T-helper 17 cell (primary cell): ENCODE measurements at places on chromosomes 5 and 9.
A peak's percentile ranks its signal among the peaks of the same experiment; 100 is the strongest.

DNA sequence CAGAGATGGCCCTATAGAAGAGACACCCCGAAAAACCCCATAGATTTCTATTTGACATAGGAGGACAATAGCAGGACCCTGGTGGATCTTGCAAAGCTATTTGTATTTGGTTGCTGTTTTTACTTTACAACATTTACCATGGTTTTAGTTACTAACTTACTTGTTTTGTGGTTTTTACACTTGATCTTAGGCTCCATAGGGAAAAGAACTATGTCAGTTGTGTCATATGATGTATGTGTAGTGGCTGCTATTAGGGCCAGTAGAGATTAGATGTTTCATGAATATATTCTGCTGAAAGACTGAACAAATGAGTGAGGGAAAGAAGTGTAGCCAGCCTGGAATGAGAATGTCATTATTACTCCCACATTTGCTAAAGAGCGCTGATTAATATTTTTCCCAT is 388.1 kb downstream of the SEMA5A start:
- H3K4me3 ChIP-seq: no peak overlapping the region
- H3K27me3 ChIP-seq: no peaks in the 10 kb centered on the region
- no peaks in the 10 kb centered on the region for H3K36me3 ChIP-seq
- no peaks in the 10 kb centered on the region for H3K4me1 ChIP-seq

DNA sequence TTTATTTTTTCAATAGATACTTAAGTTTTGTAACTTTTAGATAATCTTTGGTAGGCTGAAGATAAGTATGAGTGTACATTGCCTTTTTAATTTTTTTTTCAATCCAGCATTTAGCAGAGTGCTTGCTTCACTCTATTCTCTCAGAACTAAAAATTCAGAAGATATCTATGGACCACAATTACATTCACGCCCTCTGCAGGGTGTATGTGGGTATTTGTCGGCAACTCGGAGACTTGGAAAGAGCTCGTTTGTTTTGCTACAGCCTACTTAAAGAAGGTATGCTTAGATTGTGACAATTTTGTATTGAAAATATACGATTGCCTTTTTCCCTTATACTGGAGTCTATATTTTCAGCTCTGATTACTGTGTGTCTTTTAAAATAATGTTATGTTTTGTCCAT is 43.8 kb downstream of the ICE1 start:
- H3K4me1 ChIP-seq: peaks cover 7% of the 10 kb centered on the region
- peaks cover 15% of the 10 kb centered on the region for H3K36me3 ChIP-seq
- no peak overlapping the region for H3K4me3 ChIP-seq

- no peaks in the 10 kb centered on the region for H3K4me1 ChIP-seq
- no peak overlapping the region for H3K27ac ChIP-seq
- no peaks in the 10 kb centered on the region for H3K27me3 ChIP-seq
- H3K36me3 ChIP-seq: no peaks in the 10 kb centered on the region
- no peak for DNase-seq
- H3K4me3 ChIP-seq: no peak overlapping the region
These were observed 518.1 kb upstream of the NUDT12 start for GRCh38 chr5:104080646-104081175.

DNA sequence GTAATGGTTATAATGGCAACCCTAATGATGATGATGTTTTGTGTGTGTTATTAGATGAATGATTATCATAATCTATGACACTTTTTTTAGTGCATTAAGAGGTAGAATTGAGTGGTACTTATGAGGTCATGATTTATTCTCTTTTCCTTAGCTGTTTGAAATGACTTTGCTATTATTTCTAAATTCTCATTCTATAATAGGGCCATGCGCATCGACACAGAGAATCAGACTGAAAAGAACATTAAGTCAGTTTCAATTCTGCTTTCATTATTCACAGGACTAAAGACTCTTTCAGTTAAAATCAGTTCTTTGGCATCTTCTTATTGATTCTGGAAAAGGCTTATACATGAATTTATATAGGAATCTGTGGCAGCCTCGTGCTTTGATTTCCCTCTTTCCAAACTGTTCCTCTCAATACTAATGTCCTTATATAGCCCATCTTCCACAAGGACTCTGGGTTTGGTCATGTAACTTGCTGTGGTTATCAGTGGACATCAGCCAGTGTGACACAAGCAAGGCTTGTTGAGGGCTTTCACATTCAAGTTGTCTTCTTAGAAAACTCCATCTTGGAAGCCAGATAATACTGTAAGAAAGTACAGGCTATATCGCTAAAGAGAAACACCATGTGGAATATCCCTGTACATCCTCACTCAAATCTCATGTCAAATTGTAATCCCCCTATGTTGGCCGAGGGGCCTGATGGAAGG is 140.3 kb upstream of the CHD1 start:
- no peak overlapping the region for H3K27ac ChIP-seq
- H3K4me1 ChIP-seq: no peaks in the 10 kb centered on the region
- no peak for DNase-seq
- H3K36me3 ChIP-seq: no peaks in the 10 kb centered on the region
- no peak overlapping the region for H3K4me3 ChIP-seq
- peaks cover 6% of the 10 kb centered on the region for H3K27me3 ChIP-seq

DNA sequence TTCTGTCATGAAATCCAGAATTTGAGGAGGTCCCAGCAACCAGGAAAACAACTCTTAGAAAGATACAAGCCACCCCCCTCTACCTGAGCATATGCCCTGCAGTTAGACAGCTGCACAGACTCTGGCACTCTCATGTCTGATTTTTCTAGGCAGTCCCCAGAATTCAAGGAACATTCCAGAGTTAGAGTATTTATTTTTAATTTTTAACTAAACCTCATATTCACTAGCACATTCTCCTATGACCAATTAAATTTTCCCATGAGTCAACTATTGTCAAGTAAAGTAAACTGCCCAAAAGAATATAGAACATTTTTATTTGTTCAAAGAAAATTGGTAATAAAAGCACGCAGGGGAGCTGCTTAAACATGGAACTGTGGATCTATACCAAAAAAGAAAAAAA is 490.5 kb upstream of the SEMA6A start:
- no peak for DNase-seq
- no peak overlapping the region for H3K4me3 ChIP-seq
- no peaks in the 10 kb centered on the region for H3K27me3 ChIP-seq
- no peaks in the 10 kb centered on the region for H3K36me3 ChIP-seq
- H3K4me1 ChIP-seq: no peaks in the 10 kb centered on the region

- H3K27ac ChIP-seq: peak overlapping the region; percentile 85
- DNase-seq: no peak
- no peaks in the 10 kb centered on the region for H3K27me3 ChIP-seq
- H3K36me3 ChIP-seq: no peaks in the 10 kb centered on the region
These were observed 11.3 kb upstream of the SKP1 start for GRCh38 chr5:134188092-134188491.

- peaks cover 4% of the 10 kb centered on the region for H3K36me3 ChIP-seq
- no peak for DNase-seq
- H3K27me3 ChIP-seq: no peaks in the 10 kb centered on the region
- H3K4me3 ChIP-seq: peak overlapping the region; percentile 88
These were observed 3.0 kb downstream of the TRMO start for GRCh38 chr9:97919217-97919813.

DNA sequence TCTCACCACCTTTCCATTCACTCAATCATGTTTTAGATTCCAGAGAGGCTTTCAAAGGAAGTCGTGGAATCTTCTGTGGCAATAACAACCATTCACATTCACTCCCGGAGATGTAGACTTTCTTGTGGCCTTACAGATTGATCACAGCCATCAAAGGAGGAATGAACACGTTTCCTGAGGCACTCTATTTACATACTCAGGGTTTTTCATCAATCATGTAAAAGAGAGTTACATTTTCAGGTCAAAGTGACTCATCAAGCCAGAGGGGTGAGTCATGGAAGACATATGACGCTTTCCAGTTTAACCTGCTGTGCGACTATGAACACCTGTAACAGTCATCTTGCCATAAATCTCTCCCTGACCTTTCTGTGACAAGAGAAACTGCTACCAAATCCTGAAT is 39.3 kb upstream of the RAD23B start:
- peak overlapping the region; percentile 66 for H3K27ac ChIP-seq
- H3K4me1 ChIP-seq: peaks cover 10% of the 10 kb centered on the region
- no peak for DNase-seq
- H3K36me3 ChIP-seq: peaks cover under 1% of the 10 kb centered on the region

GRCh38 chr5:175870820-175871447 is 444 bp upstream of the CPLX2 start:
- H3K36me3 ChIP-seq: peaks cover 15% of the 10 kb centered on the region
- H3K27me3 ChIP-seq: peaks cover 31% of the 10 kb centered on the region
- H3K27ac ChIP-seq: no peak overlapping the region
- no peak for DNase-seq

DNA sequence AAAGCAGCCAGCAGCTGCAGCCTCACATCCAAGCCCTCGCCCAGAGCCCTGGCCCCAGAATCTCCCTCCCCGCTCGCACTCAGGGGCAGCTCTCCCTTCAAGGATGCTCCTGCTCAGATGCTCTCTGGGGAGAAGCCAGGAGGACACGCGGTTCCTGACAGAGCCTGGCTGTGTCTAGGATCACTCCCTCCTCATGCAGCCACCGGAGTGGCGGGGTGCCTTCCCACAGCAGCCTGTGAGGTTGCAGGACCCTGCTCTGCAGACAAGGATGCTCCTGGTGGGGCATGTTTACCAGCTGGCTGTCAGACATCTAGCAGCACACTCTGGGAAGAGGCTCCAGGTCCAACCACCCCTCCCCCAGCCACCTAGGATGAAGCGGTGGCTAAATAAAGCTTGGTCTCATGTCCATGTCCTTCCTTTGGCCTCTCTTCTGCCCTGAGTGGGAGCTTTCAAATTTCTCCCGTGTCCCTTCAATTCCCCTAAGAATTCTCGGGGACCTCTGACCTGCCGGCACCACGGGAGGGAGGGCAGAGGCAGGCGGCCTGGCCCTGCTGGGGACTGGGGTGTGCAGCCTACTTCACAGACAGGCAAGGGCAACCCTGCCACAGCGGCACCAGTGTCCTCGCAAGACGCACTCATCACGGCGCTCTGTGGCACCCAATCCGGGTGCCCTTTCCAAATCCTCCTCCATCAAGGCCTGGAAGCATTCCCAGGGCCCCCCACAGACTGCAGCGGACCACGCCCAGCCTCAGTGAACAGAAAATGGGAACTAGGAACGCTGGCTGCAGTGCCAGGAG is 88.3 kb upstream of the SARDH start:
- H3K36me3 ChIP-seq: no peaks in the 10 kb centered on the region
- H3K4me3 ChIP-seq: no peak overlapping the region
- H3K27me3 ChIP-seq: no peaks in the 10 kb centered on the region
- H3K27ac ChIP-seq: no peak overlapping the region

GRCh38 chr5:112583166-112583565 is 154.5 kb upstream of the APC start:
- peaks cover 21% of the 10 kb centered on the region for H3K27me3 ChIP-seq
- H3K36me3 ChIP-seq: no peaks in the 10 kb centered on the region
- no peak for DNase-seq
- no peak overlapping the region for H3K27ac ChIP-seq
- no peaks in the 10 kb centered on the region for H3K4me1 ChIP-seq
- H3K4me3 ChIP-seq: no peak overlapping the region

DNA sequence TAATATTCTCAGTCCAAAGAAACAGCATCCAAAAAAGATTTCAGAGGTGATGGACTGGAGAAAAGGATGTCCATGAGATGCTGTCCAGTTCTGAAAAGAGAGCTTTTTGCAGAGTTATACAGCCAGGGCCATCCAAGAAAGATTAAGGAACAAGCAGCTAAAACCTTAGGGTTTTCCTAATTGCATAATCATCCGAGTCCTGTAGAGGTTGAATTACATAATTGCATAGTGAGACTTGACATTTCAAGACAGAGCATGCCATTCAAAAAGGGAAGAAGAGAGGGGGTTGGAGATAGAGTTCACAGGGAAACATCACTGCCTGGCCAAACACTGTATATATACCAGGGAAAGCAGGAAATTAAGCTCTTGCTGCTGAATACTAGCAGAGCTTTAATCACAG is 1729.2 kb upstream of the WWC1 start:
- no peak overlapping the region for H3K27ac ChIP-seq
- no peaks in the 10 kb centered on the region for H3K36me3 ChIP-seq
- no peaks in the 10 kb centered on the region for H3K4me1 ChIP-seq
- H3K4me3 ChIP-seq: no peak overlapping the region
- no peak for DNase-seq

DNA sequence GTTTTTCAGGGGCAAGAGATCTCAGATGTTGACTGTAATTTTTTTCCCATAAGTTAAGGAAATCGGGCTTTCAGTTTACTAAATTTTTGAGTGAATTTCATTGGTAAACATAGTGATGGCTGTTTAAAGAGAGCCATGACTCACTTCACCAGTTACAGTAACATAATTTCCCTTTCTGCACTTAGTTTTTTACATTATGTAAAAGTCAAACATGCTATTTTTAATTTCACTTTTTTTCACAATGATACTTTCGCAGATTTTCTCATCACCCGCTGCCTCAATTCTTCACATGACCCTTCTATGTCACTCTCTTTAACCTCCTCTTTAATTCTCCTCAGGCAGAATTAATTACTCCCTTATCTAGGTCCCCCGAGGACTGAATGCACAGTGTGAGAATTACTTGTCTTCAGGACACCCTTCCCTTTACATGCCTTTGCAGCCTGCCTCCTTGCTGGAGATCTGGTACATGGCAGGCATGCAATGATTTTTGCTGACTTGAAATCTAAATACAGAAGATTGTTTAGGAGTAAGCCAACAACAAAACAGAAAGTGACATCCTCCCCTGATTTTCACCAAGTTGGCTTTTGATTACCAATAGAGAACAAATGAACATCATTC is 217.5 kb upstream of the S1PR3 start:
- H3K27me3 ChIP-seq: peaks cover 52% of the 10 kb centered on the region
- H3K27ac ChIP-seq: no peak overlapping the region
